ENCODE measurements at places on chromosomes 5 and 9.

- no peak for DNase-seq
Measured at GRCh38 chr5:91219091-91219802, 163.9 kb downstream of the ARRDC3 start.

DNA sequence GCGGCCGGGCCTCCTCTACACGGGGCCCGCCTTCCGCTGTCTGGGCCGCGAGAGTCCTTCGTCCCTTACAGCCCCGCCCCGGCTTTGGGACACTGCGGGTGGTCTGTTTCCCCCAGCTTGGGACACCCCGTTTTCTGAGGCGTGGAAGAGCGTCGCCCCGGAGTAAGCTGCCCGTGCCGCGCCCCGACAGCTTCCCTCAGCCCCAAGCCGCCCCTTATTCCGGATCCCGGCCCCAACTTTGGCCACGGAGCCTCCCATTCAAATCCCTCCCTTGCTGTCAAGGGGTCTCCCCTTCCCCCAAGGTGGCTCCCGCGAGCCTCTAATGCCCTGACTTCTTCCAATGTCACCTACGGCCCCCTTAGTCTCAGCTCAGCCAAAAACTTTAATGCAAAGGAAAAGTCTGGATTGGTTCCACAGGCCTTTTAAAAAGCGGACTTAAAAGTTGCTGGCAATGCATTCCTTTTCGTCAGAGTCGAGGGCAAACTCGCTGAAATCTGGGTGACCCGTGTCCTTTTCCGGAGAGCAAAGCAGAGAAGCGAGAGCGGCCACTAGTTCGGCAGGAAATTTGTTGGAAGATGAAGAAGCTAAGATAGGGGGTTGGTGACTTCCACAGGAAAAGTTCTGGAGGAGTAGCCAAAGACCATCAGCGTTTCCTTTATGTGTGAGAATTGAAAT is 19.8 kb downstream of the EXOSC2 start:
- DNase-seq = no peak

DNA sequence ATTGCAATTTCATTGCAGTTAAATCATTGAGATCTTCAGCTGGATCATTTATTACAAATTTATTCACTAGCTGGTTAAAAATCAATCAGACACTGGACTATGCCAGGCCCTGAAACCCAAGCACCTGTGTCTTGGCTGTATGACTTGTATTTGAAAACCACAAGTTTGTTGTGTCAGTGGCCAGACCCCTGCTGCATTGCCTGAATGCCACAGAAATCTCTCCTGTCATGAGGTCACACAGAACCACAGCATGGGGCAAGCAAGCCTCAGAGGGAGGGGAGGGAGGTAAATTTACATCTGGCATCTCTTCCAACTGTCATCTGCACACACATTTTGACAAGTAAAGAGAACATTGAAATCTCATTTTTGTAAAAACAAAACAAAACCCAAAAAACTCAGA is 90.0 kb downstream of the ARRDC3 start:
- DNase-seq = no peak

DNA sequence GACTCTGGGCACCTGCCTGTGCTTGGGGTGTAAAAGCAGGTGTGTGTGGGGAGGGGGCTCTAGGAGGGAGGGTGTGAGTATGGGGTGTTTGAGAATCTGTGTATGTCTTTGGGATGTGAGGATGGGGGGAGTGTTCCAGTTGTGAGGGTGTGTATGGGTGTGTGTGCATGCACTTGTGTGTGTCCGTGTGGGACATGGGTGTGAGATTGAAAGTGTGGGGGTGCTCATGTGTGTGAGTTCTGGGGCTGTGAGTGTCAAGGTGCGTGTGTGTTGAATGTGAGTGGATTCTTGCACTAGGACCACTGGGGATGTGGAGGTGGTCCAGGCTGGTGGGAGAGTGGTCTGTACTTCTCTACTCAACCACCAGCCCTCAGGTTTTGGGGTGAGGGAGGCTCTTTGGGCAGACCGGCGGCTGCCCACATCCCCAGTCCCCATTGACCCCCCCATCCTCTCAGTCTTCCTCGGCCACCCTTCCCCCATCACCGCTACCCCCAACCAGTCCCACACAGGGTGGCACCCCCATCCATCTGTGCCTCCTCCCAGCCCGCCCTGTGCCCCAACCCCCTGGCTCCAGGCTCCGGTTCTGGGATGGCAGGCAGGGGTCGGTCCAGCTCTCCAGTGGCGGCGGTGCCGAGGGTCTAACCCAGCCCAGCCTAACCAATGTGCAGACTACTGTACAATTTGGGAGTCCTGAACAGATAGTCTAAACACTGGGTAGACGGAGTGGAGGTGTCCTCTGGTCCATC is 31.5 kb downstream of the GOLGA2 start:
- DNase-seq = no peak

GRCh38 chr5:131005963-131006684 is 158.9 kb downstream of the HINT1 start:
- DNase-seq = no peak

DNA sequence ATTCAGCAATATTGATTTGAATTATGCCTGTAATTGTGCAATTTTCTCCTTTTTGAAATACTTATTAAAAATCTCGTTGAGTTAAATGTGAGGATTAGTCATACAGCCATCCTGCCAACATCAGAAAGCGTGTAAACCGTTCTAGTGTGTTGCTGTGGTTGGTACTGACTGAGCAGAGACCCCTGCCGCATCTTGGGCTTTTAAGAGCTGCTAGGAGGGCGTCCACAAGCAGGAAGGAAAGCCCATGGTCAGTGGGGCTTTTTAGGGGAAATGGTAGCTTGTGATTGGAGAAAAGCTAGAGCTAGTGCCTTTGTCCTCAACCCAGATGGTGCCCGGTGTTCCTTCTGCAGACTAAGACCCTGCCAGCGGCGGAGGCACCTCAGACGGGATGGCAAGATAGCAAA is 1.3 kb downstream of the SDHA start:
- peak; percentile 17 for DNase-seq

GRCh38 chr5:79481574-79481973 is 32.4 kb downstream of the HOMER1 start:
- no peak for DNase-seq

DNA sequence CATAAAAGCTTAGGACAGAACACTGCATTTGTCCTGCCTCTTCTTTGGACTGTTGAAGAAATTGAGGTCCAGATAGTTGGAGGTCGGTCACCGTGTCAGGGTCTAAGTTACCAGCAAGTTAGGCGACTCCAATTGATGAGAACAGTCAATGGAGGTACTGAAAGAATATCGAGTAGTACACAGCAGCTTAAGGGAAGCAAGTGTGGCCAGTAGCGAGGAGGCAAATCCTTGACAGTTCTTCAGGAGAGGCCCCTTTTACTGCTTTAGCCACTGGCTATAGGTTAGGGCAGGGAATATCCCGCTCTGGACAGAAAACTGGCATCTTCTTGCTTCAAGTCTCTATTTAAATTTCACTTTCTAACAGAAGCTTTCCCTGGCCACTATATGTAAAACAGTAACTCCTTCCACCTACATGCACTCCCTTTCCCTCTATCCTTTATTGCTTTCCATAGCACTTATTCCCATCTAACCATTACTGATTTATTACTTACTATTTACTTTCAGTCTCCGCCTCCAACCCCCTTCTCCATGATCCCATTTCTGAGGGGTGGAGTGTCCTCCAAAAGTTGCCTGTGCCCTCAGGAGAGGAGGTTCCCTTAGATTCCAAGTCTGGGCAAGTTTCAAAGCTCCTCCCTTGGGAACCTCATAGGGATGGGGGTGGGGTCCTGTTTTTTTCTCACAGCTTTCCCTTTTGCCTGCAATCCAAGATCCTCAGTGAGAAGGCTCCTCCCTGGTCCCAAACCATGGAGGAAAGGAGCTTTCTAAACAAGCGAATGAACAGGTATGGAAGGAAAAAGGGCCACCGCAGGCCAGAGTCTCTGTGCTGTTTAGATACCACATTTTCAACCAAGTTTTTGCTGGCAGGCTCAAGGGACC is 4.1 kb upstream of the PRDM6 start:
- no peak for DNase-seq

GRCh38 chr5:151104795-151105194 is 24.0 kb upstream of the TNIP1 start:
- DNase-seq = no peak

DNA sequence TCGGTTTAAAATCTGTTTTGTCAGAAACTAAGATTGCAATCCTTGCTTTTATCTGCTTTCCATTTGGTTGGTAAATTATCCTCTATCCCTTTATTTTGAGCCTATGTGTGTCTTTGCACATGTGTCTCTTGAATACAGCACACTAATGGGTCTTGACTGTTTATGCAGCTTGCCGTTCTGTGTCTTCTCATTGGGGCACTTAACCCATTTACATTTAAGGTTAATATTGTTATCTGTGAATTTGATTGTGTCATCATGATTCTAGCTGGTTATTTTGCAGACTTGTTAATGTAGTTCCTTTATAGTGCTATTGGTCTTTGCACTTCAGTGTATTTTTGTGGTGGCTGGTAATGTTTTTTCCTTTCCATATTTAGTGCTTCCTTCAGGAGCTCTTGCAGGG is 36.3 kb upstream of the SMIM15 start:
- no peak for DNase-seq

DNA sequence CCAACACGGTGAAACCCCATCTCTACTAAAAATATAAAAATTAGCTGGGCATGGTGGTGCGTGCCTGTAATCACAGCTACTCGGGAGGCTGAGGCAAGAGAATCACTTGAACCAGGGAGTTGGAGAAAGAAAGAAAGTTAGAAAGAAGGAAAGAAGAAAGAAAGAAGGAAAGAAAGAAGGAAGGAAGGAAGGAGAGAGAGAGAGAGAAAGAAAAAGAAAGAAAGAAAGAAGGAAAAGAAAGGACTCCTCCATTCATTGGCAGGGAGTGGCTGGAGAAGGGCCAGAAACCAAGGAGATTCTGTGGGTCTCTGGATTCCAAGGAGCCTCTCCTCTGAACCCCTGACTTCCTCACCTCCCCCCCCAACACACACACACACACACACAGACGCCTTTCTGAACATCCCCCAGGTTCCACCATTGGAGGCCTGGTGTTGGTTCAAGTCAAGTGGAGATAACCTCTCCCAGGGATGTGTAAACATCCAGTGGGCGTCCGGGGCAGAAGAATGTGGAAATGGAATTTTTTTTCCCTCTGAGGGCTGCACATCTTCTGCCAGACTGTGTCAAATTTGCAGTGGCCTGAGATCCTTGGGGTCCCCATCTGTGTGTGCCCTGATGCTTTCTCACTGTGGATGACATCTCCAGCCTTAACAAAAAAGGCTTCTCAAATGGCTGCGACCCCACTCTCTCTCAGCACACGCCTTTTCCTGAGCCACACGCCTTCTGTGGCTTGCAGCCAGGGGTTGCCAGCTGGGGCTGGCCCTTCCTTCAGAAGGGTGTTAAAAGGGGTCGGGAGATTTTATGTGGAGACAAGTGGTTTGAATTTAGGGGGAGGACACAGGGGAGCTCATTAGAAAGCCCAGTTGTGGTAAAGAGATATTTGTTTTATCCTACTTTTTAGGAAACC is 109.3 kb upstream of the HAND1 start:
- no peak for DNase-seq

- no peak for DNase-seq
Measured at GRCh38 chr5:108898707-108899106, 151.0 kb downstream of the FER start.

DNA sequence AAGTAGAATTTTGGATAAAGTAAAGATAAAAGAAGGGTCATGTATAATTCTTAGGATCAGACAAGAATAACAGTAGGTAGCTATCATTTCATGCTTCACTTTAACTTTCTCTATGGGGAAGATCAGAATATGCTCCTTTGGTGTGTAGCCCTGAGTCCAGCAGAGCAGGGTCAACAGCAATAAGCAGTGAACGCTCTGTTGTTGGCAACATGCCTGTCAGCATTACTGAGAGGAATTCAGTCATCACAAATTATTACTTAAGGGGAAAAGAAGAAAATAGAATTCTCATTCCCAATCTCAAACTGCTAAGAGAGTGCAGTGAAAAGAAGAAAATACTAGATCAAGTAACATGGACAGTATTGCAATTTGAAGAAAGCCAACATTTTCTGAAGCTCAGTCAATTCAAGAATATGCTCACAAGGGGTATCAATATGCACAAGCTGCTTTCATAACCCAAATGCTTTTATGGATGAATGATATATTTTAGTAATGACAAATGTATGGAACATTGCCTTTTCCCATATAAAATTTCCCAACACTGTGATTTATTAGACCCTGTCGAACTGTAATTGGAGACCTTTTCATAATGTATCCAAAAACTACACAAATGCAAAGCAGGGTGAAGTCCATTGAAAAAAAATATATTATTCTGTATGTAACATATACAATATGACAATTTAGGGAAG is 1359.4 kb downstream of the EFNA5 start:
- no peak for DNase-seq

DNA sequence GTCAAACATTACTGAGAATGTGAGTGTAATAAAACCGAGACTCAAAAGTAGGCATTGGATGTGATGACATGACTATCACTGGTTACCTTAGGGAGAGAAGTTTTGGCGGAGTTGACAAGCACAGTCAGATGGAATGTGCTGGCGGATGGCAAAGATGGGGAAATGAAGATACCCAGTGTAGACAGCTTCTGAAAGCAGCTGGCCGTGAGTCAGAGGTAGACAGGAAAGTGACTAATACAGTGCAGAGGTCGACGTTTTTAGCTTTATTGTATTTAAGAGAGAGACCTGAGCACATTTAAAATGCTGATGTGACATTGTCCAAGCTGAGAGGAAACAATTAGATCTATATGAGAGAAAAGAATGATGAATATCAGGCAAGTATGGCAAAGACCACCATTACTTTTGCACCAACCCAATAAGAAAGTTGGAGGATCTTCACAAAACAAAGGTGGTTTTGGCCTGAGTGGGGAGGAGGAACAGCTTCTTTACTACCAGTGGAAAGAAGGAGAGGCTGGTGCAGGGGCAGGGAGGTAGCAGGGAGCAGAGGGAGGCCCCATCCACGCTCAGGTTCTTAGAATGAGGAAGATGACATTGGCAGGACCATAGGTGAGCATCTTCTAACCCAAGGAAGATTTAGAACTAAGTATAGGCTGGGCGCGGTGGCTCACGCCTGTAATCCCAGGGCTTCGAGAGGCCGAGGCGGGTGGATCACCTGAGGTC is 36.7 kb upstream of the KCNIP1 start:
- DNase-seq = no peak

DNA sequence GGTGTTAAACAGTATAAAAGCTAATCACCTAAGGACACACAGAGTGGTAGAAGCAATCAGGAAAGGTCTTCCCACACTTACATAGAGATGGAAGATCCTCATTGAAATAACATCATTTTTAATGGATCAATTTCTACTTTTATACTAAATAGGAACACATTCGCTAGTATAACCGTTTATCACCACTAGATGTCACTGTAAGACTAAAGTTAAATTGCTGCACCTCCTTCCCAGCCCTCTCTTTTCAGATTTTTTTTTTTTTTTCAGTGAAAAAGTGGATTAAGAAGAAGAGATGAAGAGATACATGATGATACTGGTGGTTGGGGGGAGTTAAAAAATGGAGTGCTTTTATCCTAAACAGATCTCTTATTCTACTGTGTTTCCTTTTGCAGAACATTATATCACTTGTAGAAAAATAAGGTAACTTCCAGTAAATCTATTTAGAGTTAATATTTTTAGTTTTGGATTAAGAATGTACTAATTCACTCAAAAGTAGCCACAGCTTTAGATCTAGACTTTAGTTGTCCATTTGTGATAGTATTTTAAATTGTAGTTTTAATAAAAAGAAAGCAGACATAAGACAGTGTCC is 116.9 kb upstream of the ARRDC3 start:
- no peak for DNase-seq

- no peak for DNase-seq
Measured at GRCh38 chr9:120924698-120925534, 1.7 kb downstream of the TRAF1 start.

- peak; percentile 21 for DNase-seq
Measured at GRCh38 chr5:72194846-72195245, 87.6 kb downstream of the MAP1B start.

- no peak for DNase-seq
Measured at GRCh38 chr5:141533897-141534296, 45.0 kb downstream of the PCDHGC5 start.

GRCh38 chr9:68780720-68781119 is 75.7 kb downstream of the PIP5K1B start:
- no peak for DNase-seq

Measured in activated T-helper 2 cell treated with anti-CD3 and anti-CD28 coated beads, Interferon-gamma antibody, Interleukin-2, Interleukin-4, amounts not matched to agents 10 μg/mL and 5 μg/mL and 100 μg/mL, durations not matched to agents 14 hours and 24 hours and 36 hours (primary cell).